Pulmonary artery endothelial cell (primary cell): ENCODE measurements at places on chromosomes 6 and 20.

GRCh38 chr20:16004108-16004854 is 569.0 kb downstream of the KIF16B start:
- no peak for DNase-seq

- peak; percentile 32 for DNase-seq
Measured at GRCh38 chr6:41682056-41682477, 43.8 kb downstream of the MDFI start.

GRCh38 chr6:7725849-7726415 is at the start of gene BMP6:
TSS of gene BMP6 (plus strand) at chr6:7726099. CDS start at chr6:7726956, 857 bp downstream.
- peak; percentile 85 for DNase-seq

- no peak for DNase-seq
Measured at GRCh38 chr6:22467645-22468044, 101.7 kb upstream of the HDGFL1 start.

DNA sequence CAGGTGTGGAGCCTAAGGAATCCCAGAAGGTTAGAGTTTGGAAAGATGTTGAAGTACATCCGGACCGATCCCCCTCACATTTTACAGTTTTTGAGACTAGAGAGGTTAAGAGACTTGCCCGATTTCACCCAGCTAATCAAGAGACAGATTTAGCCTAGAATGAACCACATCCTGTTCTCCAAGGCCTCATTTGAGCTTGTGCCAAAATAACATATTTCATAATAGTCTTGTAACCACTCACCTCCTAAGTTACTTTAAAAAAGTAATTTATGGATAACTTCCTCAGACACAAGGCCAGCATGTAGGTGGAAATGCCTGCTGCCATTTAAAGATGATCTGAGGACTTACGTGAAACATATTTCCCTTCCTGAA is 39.8 kb upstream of the ARHGAP18 start:
- peak; percentile 37 for DNase-seq

GRCh38 chr6:107107791-107108190 is 7.5 kb downstream of the BEND3 start:
- no peak for DNase-seq

- no peak for DNase-seq
Measured at GRCh38 chr6:63689421-63689820, 53.8 kb downstream of the PHF3 start.

DNA sequence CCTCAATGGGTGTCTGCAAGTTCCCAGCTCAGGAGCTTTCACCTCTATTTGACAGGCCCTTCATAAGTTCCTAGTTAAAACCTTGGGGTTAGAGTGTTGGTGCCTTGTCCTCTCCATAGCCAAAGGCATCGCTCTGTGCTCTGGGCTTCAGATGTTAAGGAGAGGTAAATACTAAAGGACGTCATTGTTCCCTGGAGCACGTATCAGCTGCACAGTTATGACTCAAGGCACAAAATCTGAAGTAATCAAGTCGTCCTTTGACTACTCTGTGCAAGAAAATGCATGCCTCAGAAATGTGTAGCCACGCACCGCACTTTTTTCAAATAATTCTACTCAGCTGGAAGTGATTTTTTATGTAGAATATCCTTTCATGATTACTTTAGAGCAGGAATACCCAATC is 240.8 kb upstream of the QKI start:
- no peak for DNase-seq

- DNase-seq: no peak
Measured at GRCh38 chr6:131744432-131745287, 33.8 kb upstream of the CTAGE9 start.

DNA sequence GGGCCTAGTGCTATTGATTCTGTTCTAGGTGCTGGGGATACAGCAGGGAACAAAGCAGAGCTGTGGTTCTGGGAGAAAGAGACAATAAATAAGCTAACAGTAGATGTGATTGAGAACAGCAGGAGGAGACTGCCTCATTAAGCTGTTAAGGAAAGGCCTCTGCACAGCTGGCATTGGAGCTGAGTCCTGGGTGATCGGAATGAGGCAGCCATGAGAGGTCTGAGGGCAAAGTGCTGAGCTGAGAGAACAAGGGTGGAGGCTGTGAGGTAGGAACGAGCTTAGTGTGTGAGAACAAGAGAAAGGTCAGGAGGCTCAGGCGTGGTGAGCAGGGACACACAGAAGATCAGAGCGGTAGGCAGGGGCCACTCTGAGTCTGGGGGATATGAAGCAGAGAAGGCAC is 18.3 kb downstream of the DDX27 start:
- no peak for DNase-seq

- DNase-seq: no peak
Measured at GRCh38 chr6:81105998-81106397, 646.5 kb downstream of the TENT5A start.

- DNase-seq: no peak
Measured at GRCh38 chr6:53496797-53497375, 48.0 kb downstream of the GCLC start.

DNA sequence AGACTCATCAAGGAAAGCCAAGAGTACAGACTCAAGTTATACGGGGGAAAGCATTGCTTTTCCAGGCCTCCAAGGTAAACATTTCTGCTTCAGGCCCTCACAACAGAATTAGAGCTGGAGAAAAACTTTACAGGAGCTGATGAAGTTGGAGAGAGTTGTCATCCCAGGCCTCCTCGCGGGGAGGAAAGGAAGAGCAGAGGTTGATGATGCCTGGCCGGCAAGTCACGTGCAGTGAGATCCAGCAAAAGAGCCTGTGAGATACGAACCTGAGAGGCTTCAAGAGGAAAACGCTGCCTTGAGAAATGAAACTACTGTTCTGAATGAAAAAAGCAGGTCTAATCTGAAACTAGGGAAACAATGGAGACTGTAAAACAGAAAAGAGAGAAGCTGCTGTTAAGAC is 122.9 kb downstream of the FAM120B start:
- no peak for DNase-seq

- DNase-seq: no peak
Measured at GRCh38 chr6:2782825-2783187, 17.6 kb downstream of the WRNIP1 start.

DNA sequence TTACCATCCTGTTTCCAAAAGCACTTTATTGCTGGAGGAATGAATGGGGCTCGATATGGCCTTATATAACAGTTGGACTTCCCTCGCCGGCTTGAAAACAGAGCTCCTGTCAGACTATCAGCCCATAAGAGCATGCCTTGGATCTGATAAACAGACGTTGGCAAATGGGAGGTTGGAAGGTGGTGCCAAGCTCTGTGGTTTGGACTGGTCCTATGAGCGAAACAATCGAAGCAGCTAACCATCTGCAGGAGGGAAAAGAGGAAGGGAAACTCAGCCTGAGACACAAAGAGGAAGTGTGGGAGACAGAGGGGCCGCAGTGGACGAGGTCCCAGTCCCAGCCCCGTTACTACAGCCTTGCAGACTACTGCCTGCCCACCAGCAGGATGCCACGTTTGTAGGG is 92.9 kb downstream of the TFAP2C start:
- DNase-seq: no peak

- no peak for DNase-seq
Measured at GRCh38 chr6:163702736-163703135, 288.2 kb downstream of the QKI start.

DNA sequence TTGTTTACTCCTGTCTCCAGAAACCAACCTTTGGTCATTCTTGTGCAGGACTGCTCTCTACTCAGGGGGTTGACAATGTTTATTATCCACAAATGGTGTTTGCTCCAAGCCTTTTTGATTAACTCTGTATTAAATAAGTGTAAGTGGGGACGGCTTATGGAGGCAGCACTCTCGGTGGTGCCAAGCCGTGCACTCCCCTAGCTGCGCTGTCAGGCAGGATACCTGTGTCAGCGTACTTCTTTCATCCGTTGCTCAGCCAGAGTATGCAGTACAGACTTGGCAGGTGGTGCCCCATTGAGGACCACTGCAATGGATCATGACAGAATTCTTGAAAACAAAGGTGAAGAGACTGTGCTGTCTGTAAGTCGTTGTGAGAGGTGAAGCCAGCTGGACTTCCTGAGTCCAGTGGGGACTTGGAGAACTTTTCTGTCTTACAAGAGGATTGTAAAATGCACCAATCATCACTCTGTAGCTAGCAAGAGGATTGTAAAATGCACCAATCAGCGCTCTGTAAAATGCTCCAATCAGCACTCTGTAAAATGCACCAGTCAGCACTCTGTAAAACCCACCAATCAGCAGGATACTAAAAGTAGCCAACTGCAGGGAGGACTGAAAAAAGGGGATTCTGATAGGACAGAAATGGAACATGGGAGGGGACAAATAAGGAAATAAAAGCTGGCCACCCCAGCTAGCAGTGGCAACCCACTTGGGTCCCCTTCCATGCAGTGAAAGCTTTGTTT is 480.0 kb downstream of the MEI4 start:
- no peak for DNase-seq

DNA sequence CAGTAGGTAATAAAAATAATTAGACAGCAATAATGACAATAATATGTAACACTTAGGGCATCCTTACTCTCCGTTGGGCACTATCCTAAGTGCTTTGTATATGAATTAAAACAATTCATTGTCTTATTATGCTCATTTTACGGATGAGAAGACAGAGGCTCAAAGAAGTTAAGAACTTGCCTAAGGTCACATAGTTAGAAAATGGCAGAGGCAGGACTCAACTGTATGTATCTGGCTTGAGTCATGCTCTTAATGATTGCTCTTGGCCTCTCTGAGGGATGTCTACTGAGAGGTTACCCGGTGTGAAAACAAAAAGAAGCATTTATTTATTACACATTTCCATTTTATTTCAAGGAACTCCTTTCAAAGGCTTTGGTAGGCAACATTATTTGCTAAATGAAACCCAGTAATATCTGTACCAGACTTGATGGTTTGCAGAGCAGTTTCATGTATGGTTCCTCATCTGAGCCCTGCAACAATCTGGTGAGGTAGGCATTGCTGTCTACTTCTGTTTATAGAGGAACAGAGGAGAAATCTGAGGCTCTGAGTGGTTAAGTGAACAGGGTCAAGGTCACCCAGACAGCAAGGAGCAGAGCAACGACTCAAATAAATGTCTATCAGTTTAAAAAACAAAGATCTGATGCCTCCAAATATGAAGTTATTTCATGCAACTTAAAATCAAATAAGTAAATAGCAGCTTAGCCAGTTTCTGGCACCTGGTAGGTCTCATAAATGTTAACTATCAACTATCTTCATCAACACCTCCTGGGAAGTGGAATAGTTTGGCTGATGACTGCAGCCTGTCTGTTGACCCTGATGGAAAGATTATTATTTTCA is 4.2 kb upstream of the PARD6B start:
- no peak for DNase-seq

DNA sequence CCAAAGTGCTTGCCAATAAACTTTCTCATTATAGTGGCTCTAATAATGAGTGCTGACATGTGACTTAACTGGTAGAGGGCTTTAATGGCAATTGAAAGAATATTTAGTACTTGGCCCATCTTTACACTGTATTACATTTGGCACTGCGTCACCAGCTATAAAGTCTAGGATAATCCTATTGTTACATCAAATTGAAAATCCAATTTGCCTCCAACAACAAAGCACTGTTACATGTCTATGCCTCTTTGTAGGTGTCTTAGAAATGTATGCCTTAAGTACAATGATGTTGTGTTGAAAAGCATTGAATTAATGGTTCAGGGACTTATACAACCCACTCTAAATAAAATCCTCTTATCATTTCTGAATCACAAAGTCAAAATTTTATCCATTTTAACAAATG is 420.4 kb upstream of the JAG1 start:
- no peak for DNase-seq

- DNase-seq: no peak
Measured at GRCh38 chr6:28226460-28226859, 1.4 kb downstream of the ZSCAN9 start.

- no peak for DNase-seq
Measured at GRCh38 chr20:61903575-61904340, 161.9 kb downstream of the TAF4 start.

GRCh38 chr6:12134581-12134980 is 122.5 kb downstream of the HIVEP1 start:
- DNase-seq: no peak

- no peak for DNase-seq
Measured at GRCh38 chr6:19873031-19873430, 35.9 kb downstream of the ID4 start.

GRCh38 chr6:39464067-39464466 is 141.6 kb upstream of the KCNK16 start:
- DNase-seq: no peak

DNA sequence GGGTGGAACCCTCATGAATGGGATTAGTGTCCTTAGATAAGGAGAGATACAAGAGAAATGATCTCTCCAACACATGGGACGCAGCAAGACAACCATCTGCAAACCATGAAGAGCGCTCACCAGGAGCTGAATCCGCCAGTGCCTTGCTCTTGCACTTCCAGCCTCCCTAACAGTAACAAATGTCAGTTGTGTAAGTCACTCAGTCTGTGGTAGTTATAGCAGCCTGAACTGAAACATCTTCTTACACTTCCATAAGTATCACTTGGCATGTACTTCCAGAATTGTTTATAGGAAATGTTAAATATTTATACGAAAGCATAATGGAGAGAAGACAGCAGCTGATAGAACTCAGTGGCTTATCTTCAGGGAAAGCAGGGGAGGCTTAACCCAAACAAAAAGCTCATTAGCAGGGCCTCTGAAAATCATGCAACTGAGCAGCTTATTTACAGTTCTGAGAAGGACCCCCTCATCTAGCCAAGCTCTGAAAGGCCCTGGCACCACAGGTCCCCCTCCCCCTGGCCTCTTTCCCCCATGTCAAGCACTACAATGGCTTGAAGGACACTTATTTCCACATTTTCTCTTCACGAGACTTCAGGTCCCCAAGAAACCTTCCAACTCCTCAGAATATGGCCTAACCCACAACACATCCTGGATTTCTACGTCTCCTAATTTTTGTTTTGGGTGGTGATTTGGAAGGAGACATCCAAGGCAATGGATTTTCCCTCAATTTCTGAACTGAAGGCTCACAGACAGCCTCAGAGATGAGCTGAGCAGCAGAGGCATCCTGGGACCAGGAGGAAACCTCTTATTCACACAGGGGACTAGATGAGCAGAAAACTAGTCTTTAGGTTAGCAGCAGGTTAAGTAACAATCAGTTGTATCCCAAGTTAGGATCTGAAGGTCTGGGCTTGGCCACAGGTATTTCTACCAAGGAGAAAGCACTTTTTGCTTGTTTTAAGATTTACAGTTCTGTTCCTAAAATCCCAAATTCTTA is 49.1 kb downstream of the GCLC start:
- DNase-seq: no peak

- DNase-seq: no peak
Measured at GRCh38 chr6:467671-468082, 76.1 kb downstream of the IRF4 start.

GRCh38 chr6:157063176-157063905 is 260.0 kb downstream of the TMEM242 start:
- DNase-seq: no peak

DNA sequence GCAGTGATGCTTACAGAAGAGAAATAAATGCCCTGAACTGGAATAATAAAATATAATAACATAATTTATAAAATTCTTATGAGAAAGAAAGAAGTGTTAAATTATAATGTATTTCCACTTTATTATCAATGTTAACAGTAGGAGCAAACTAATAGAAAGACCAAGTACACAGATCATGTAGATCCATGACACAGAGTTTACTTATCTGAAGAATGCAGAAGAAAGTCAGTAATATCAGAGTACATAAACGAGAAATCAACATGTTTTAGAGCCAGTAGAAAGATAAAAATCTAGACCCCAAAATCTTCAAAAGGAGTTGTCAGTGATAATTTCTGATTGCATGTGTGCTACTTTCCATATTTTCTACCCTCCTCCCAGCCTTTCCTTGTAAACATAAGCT is 334.8 kb upstream of the MANEA start:
- DNase-seq: no peak
